ENCODE measurements at places on chromosomes 7 and 10. TPM values are rescaled to one million over a fixed set of nuclear protein-coding genes. Genes with fewer than 3 reads are reported as not detected.

MYL10 gene
- total RNA-seq = not detected

DNA sequence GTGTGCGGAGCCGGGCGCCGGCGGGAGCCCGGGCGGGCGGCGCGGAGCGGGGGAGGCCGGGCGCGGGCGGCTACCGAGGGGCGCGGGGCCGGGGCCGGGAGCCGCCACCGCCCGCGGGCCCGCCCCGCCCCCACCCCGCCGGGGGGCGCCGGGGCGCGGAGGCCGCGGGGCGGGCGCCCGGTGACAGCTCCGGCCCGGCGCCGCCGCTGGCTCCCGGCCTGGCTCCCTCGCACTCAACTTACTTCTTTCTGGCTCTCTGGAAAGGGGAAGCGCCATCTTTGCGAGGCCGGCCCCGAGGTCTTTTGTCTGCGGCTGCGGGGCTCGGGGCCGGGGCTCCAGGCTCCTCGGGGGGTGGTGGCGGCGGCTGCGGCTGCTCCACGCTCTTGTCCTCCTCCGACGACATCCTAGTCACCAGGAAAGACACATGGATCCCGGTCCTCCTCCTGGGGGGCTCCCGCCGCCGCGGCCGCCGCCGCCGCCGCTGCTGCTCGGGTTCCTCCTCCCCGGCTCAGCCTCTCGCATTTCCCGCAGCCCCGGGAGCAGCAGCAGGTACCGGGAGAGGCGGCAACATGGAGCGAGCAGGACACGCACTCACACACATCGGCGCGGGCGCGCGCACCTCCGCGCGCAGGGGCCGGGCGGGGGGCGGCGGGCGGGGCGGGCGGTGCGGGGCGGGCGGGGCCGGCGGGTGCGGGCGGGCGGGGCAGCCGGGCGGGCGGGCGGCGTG, at the start of gene KMT2C:
TSS of gene KMT2C (minus strand) at position 620 of the 727 bp plus-strand sequence. CDS start at position 403, 217 bp downstream.
- peak; percentile 74 for DNase-seq

GBX1 gene
- total RNA-seq = not detected

PON1 gene
- total RNA-seq = not detected

- no peak for DNase-seq
These were observed 106.3 kb downstream of the INPP5A start for GRCh38 chr10:132643709-132644526.

Measured in Daoy (cell line).